Uterus (tissue), 4 donors: ENCODE measurements at places on chromosomes 4 and X.

GRCh38 chr4:184437565-184438265 is 36.6 kb downstream of the IRF2 start:
- DNase-seq = no peak

DNA sequence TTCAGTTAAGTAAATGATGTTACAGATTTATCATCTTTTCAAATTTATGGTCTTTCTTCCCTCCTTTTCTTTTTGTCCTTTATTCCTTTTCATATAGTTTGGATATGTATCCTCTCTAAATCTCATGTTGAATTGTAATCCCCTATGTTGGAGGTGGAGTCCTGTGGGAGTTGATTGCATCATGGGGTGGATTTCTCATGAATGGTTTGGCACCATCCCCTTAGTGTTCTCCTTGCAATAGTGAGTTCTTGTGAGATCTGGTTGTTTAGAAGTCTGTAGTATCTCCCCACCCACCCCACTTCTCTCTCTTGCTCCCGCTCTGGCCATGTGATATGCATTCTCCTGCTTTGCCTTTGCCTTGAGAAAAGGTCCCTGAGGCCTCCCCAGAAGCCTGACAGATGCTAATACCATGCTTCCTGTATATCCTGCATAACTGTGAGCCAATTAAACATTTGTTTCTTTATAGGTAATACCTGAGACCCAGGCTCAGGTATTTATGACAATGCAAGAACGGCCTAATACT is 236.7 kb downstream of the PRDM5 start:
- DNase-seq = no peak

- no peak for DNase-seq
Measured at GRCh38 chr4:183244506-183244905, 75.6 kb downstream of the CLDN22 start.

- no peak for DNase-seq
Measured at GRCh38 chr4:5385741-5386311, 322.5 kb downstream of the EVC2 start.

- no peak for DNase-seq
Measured at GRCh38 chr4:183183906-183184535, 85.0 kb downstream of the WWC2 start.

DNA sequence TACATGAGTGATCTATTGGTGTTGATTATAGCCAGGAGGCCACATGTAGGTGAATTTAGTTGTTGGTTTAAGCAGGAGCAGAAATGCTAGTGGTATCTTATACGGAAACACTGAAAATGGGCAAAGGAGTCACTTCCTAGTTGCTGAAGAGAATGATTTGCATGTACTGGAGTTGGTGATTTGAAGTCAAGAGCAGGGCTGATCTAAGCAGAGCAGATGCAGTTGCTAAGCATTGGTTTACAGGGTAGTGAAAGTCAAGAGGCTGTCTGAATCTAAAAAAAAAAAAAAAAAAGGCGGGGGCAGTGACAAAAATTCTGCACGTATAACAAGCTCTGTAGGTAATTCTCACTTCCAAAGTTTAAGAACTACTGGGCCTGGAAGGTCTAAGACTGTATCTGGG is 90.4 kb upstream of the HPRT1 start:
- DNase-seq = no peak

GRCh38 chrX:56728321-56728720 is 722 bp upstream of the NBDY start:
- DNase-seq = no peak

- DNase-seq = no peak
Measured at GRCh38 chr4:159107203-159107925, 4.5 kb downstream of the RAPGEF2 start.

GRCh38 chrX:136347706-136348105 is 46.9 kb downstream of the ADGRG4 start:
- no peak for DNase-seq

DNA sequence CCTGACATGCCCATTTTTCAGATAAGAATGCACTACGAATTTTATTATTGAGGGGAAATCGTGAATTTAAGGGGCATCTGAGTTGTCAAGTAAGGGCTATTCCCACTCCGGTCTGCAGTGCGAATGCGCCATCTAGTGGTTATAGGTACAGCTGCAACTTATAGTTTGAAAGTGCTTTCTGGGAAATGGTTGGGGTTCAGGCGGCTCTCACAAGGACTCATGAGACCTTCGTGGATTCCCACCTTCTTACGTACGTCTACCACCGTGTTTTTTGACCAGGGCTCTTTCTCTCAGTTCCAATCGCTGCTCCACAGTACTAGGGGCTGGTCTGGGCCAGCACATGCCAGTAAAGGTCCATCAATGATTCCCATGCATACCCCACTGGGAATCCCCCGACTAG is 12.3 kb downstream of the MSL3 start:
- DNase-seq = no peak

- DNase-seq = no peak
Measured at GRCh38 chr4:188295899-188296298, 156.7 kb downstream of the TRIML1 start.
